ENCODE measurements at places on chromosomes 7 and 10.

GRCh38 chr7:18874880-18875279 is 242.6 kb downstream of the TWIST1 start:
- no peak for DNase-seq

GRCh38 chr10:60914690-60915141 is 29.3 kb downstream of the RHOBTB1 start:
- no peak for DNase-seq

DNA sequence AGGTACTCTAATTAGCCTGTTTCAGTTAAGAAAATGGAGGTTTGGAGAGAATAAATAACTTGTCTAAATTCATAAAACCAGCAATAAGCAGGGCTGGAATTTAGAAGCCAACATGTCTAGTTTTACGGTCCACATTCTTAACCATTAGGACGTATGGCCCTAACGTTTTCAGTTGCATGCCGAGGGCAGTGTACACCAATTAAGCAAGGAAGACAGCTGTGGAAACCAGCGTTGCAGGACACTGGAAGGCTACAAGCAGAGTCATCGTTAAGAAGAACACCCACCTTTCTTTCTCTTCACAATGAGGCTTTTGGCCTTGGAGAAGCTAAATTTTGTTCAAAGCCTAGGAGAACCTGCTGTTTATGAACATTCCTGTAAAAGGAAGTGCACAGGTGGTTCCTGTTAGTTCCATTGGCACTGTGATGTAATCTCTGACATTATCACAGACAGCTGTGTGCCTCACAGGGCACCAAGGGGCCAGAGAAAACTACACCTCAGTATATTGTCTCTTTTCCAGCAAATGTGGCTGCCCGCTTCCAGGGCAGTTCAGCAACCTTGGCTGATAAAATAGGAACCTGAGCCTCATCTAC is 21.0 kb downstream of the MPP7 start:
- no peak for DNase-seq

GRCh38 chr7:149001427-149002068 is 26.8 kb downstream of the PDIA4 start:
- no peak for DNase-seq

DNA sequence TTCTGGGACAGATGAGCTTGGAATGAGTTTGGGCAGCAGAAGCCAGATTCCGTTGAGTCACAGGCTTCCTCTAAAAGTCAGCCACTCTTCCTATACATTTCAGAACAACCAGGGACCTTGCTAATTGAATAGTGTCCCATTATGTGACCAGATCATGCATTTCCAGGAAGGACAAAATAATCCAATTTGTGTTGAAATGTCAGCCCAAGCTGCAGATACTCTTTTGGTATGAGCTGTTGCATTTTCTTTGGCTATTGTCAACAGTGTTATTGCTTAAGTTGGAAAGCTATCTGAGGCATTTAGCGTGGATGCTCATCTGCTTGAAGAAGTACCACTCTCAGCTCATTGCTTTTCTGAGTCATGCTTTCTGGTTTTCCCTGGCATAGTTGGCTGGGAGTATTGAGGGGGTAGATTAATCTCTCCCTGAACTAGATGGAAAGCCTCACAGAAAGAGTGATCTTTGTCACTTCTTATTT is 223.7 kb upstream of the HABP2 start:
- no peak for DNase-seq
